ENCODE measurements at places on chromosomes 2 and 18.

GRCh38 chr18:75202696-75203365 is 6.1 kb downstream of the PTGR3 start:
- no peak for DNase-seq

DNA sequence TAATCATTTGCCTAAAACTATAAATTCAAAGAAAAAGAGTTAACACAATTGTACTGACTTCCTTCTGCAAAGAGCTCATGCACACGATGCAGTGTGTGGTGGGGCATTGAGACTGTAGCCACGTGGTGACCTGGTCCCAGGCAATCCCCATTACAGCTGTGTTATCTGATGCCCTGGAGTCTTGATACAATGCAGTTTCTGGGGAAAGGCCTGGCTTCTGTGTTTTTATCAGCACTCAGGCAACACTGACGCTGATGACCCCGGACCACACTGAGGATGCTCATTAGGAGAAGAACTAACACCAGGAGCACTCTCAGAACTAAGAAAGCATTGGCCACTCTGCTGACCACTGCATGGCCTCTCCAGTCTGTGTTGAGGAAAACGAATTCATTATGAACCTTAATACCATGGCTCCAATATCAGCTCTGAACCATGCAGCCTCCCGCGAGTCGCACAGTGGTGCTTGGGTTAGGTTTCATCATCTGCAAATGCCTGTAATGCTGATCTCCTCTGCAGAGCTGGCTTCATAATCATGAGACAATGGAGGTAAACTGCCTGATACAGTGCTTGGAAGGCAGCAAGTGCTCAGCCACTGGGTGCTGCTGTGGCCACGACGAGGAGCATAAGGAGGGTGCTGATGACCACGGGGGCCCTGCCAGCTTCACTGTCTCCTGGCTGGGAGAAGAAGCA is 218.5 kb downstream of the MYT1L start:
- no peak for DNase-seq

GRCh38 chr18:79962311-79962710 is 2.1 kb upstream of the HSBP1L1 start:
- DNase-seq, result no peak

DNA sequence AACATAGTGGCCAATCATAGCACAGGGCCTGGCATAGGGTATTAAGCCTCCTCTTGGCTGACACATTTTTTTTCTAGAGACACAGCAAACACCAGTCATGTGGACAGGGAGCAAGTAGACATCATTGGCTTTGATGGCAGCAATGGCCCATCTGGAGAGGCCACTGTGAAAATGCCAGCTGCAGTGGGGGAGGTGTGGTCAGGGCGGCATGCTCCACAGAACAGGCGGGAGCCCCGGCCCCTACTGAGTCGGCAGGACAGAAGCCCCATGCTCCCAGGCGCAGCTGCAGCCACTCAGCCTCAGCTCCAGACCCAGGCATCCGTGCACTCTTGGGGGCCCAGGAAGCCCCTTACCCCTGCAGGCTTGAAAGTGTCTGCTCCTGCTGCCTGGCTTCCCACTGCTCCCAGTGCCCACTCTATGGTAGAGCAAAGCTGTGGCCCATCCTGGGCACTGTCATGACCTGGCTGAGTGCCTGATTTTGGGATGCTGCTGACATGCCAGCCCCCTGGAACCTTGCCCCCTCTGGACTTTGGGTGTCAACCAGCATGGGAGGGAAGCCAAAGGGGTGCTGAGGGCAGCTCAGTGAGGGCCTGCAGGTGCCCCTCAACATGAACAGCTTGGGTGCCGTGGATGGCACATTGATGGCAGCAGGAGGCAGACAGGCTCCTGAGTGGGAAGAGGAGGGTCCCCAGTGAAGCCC is 23.3 kb upstream of the UBE2F start:
- DNase-seq, result no peak

DNA sequence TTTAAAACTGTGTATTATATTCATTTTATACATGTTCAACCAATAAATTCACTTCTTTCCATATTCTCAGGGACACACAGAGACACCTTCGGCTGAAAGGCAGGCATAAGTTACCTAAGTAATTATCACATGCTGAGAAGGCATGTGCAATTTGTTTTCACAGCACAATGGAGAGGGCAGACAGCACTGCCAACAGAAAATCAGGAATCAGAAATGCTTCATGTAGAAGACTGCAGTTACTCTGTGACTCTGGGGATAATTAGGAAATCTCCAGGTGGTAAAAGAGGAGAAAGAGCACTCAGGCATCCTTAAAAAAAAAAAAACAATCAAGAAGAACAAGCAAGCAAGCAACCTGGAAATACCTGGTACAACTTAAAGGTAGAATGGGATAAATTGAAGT is 49.3 kb downstream of the DSEL start:
- DNase-seq, result no peak

- DNase-seq, result no peak
Measured at GRCh38 chr2:40352041-40352702, 99.7 kb downstream of the SLC8A1 start.

DNA sequence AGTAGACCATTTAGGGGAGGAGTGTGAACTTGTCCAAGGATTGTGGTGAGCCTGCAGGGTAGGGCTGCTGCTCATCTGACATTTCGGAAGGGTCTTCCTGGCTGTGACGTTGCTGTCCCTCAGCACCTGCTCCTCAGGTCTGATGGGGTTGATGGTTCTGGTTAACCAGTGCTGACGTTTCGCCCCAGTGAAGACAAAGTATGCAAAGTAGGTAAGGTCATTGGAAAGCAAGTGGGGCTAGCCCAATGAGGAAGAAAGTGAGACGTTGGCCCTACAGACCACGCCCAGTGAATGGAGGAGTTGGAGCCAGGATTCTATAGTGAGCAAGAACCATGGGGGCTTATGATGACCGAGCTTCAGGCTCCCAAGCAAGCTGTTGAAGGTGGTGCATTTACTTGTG is 33.4 kb upstream of the ZNF396 start:
- DNase-seq, result no peak

- DNase-seq, result no peak
Measured at GRCh38 chr2:231524477-231525247, 5.6 kb downstream of the NMUR1 start.

GRCh38 chr2:84247532-84247931 is 211.5 kb downstream of the SUCLG1 start:
- DNase-seq, result no peak

GRCh38 chr2:172147944-172148650 is 45.4 kb upstream of the DLX2 start:
- no peak for DNase-seq

DNA sequence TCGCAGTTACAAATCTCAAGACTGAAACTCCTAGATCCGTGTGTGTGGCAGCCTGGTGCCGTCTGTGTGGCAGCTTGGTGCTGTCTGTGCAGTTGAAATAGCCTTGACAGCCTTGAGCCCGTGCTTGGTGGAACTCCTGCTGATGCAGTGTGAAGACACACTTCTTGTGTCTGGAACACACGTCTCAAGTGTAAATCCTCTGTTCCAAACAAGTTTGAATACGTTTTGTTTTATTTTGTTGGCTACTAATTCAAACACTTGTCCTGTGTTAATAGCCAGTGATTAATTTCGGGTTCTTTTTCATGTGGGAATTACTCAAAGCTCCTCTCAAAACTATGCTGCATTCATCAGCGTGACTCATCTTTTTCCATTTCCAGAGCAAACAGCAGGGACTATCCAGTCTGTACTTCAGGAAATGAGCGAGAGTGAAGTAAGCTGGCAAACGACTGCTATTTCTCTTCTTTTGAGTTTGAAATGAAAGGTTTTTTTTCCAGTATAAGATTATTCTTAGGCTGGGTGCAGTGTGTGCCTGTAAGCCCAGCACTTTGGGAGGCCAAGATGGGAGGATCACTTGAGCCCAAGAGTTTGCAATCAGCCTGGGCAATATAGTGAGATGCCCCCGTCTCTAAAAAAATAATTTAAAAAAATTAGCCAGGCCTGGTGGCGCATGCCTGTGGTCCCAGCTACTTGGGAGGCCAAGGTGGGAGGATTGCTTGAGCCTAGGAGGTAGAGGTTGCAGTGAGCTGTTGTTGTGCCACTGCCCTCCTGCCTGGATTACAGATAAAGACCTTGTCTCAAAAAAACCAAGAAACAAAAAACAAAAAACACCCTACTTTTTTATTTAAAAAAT is 152.9 kb downstream of the SPP2 start:
- no peak for DNase-seq

GRCh38 chr2:183242937-183243336 is 118.7 kb downstream of the NUP35 start:
- no peak for DNase-seq

DNA sequence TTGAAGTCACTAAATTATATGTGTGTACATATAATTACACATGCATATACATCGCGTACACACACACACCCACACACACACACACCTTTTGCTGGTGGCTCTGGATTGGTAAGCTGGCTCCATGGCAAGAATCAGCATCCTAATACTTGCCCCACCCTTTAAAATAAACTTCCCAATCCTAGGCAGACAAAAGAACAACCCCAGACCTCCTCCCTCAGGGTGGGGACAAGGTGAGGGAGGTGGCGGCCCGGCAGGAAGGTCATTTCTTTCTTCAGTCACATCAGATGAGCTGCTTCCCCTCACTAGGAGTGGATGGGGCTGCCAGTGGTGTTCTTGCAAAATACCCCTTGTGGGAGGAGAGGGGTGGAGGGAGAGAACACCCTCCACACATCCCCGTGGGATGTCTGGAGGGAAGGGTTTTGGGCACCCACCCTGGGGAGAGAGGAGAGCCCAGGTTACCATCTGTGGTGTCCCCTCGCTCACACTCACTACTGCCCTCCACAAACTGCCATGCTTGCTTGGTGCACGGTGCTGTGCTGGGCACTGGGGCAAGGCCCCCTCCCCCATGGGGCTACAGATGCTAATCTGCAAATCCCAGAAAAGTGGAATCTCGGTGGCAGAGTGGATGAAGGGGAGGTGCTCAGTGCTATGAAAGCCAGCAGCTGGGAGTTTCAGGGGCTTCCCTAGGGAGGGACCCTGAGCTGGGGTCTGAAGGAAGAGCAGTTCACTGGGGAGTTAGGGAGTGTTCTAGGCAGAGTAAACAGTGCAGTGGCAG is 64.0 kb downstream of the ODC1 start:
- DNase-seq, result no peak

- DNase-seq, result no peak
Measured at GRCh38 chr2:213740453-213740852, 456.2 kb downstream of the SPAG16 start.

GRCh38 chr18:8996771-8997432 is 105.6 kb upstream of the NDUFV2 start:
- no peak for DNase-seq

GRCh38 chr2:223148516-223148915 is 96.5 kb downstream of the KCNE4 start:
- no peak for DNase-seq

DNA sequence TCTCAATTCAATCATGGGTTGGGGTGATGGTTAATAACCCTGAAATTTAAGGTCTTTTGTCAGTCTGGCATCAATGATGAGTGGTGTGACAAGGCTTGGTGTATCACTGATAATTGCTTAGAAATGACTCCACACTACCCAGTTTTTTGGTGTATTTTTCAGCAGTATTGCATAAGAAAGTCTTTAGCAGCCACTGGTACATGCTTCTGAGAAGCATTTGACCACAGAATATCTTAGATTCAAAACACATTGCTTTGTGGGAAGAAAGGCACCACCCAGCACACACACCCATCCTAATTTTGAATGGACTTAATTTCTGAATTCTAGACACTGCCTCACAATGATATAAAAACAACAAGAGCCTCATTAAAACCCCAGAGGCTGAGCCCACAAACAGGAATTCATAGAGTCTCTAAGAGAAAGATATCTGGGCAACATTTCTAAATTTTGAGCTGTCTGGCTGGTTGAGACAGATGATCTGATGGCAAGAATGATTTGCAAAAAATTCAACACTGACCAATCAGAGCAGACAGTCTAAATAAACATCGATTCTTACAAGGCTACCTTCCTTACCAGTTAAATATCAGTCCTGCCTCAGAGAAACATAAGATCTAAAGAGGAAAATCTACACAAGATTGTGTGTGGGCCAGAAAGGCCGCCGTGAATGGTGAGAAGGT is 114.7 kb upstream of the CYP1B1 start:
- DNase-seq, result no peak

- DNase-seq, result no peak
Measured at GRCh38 chr18:41378598-41378997, 576.4 kb upstream of the PIK3C3 start.

- DNase-seq, result no peak
Measured at GRCh38 chr2:202521470-202521869, 113.3 kb upstream of the FAM117B start.

- peak; percentile 10 for DNase-seq
Measured at GRCh38 chr2:190382851-190383250, 25.3 kb upstream of the MFSD6 start.

- no peak for DNase-seq
Measured at GRCh38 chr2:192150166-192150565, 44.6 kb downstream of the TMEFF2 start.

GRCh38 chr2:44836916-44837315 is 104.6 kb upstream of the SIX3 start:
- DNase-seq, result no peak

DNA sequence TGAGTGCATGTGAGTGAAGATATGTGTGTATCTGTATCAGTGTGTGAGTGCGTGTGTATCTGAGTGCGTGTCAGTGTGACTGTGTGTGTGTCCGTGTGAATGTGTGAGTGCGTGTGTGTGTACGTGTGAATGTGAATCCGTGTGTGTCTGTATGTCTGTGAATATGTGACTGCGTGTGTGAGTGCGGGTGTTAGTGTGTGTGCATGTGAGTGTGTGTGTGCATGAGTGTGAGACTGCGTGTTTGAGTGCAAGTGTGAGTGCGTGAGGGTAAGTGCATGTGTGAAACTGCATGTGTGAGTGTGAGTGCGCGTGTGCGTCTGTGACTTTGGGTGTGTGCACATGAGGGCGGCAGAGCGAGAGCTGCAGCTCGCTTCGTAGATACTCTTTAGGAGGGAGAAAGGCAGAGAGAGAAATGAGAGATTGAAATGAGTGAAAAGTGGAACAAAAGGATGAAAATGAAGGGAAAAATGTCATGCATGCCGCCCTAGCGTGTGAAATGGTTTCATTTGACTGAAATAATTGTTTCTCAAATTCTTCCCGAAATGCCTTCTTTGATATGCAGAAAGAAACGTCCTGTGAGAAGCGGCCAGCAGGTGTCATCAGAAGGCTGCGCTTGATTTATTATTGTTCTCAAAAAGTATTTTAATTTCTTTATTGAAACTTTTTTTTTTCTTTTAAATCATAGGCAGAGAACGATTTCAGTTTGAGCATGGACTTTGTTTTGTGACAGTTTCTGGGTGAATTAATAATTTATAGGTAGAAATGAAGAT is 25.6 kb downstream of the ZNF407 start:
- DNase-seq, result no peak

GRCh38 chr2:45532181-45532580 is 78.9 kb downstream of the SRBD1 start:
- no peak for DNase-seq

- DNase-seq, result no peak
Measured at GRCh38 chr18:1994471-1994870, 576.8 kb downstream of the METTL4 start.

- no peak for DNase-seq
Measured at GRCh38 chr18:21000667-21001066, 110.9 kb downstream of the ROCK1 start.

DNA sequence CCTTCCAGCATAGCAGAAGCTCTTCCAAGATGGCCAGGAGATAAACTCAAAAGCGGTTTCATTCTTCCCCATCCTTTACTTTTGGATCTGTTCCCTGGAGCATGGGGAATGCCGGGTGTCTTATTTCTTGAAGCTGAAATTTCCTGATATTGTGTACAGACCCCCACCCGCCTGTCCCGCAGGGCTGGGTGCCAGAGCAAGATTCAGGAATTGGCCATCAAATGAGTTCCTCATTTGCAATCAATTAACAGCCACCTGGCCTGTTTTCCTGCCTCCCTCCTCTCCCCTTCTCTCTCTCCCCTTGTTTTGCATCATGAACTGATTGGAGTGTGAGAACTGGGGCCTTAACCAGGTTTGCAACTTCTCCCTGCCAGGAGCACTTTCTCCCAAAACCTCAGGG is 202.1 kb downstream of the SH3RF3 start:
- no peak for DNase-seq
